H4 (cell line): ENCODE measurements at places on chromosomes 1 and 21. TPM values are rescaled to one million over a fixed set of nuclear protein-coding genes. Genes with fewer than 3 reads are reported as not detected.

The PRMT6 gene
- total RNA-seq, result 21.3 and 24.5 TPM in 2 replicates

The UTS2 gene
- not detected in 2 replicates for total RNA-seq

The GNG4 gene
- 6.0 and 9.0 TPM in 2 replicates for total RNA-seq

The AMY2A gene
- not detected in 2 replicates for total RNA-seq

The TGFB2 gene
- total RNA-seq, result 14.7 and 18.7 TPM in 2 replicates

DNA sequence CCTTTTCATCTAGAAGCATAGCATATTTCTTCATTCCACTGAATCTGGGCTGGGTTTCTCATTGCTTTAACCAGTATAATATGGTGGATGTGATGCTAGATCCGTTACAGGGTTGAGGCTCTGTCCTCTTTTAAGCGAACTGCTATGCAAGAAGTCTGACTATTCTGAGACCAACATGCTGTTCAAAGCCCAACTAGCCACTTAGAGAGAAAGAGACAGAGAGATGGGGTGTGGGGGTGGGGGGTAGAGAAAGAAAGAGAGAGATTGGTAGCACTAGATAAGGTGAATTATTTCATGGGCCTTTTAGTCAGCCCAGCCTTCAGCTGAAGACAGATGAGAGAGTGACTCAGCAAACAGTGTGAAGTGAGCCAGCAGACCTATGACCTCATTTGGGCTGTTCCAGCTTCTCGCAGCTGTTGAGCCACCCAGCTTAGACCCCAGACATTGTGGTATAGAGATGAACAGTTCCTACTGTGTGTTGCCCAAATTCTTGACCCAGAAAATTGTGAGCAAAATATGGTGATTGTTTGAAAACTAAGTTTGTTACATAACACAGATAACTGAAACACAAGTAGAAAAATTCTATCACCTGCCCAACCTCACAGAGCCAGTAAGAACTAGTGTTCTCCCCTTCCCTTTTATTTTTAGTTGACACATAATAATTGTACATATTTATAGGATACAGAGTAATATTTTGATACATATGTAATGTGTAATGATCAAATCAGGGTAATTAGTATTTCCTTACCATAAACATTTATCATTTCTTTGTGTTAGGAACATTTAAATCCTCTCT lies 40.7 kb upstream of the PRKACB start:
- DNase-seq, result peak; percentile 82

- DNase-seq, result peak; percentile 58
These were observed 99.0 kb upstream of the C1orf105 start for GRCh38 chr1:172321451-172321850.

GRCh38 chr1:189783456-189783855 lies 694.2 kb downstream of the BRINP3 start:
- no peak for DNase-seq

DNA sequence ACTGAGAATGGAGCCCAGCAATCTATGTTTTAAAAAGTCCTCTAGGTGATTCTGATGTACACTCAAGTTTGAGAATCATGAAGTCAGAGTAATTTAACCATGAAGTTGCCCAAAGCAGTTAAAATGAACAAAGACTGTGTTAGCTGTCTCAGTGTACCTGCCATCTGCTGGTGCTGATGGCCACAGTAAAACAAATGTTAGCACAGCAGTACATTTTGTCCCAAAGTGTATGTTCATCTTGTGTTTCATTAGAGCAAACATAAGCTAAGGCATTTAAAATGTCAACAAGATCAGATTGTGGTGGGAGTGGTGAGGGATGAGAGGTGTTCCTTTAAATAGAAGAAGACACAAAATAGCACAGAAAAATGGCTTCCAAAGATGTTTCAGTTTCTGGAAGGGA lies 31.1 kb downstream of the FYB2 start:
- no peak for DNase-seq

DNA sequence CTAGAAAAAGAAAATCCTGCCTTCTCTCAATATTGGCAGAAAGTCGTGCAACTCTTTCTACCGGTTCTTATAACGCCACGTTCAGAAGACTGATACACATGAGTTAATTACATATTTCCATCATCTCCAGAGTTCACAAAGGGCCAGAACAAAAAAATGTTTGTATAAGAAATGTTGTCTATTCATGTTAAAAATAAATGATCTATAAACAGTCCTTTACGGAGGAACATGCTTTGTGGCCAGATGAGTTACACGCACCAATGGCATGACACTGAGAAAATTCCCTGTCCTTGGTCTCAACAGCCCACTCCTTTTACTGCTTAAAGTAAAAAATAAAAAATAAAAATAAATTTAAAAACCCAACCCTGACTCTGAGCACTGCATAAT lies 29.5 kb downstream of the C2CD2 start:
- no peak for DNase-seq
